Stimulated activated naive B cell treated with anti-CD40 and anti-IgM and Interleukin-4, amounts not matched to agents 10 μg/mL and 1 μg/mL and 100 μg/mL, for 72 hours (primary cell): ENCODE measurements at places on chromosomes 2 and 18.

DNA sequence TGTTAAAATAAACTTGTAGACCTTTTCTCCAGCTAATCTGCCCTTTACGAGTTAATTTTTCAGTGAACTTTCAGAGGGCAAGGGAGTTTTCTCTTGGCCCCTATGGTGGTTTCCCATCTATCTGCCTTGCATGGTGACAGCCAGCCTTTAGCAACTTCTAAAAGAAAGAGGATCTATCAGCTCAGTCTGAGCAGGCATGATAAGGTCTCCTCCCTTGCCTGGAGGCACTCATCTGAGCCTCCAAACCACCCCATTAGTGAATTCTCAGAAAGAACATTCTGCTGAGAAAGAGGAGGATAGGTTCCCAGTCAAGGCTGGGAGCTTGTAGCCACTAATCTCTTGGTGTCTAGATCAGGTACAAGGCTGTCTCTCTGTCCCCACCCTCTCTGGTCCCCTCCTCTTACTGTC lies 10.7 kb upstream of the GYPC start:
- no peak for DNase-seq

DNA sequence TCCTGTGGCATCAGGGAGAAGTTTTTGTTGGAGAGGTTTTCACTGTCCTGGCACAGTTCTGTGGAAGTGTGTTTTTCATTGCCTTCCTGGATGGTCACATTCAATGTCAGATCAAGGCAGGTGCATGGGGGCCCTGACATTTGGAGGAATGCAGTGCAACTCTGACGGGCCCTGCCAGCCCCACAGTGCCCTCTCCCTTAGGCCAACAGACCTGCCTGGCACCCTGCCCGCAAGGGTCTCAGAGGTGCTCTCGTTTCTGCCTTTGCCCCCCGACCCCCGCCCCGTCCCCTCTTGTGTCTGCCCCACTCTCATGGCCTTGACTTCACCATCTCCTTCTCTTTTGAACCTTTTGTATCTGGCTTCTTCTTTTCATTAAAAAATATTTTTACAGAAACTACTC lies 257.2 kb upstream of the HDAC4 start:
- DNase-seq: no peak

- no peak for DNase-seq
Measured at GRCh38 chr2:216109962-216110614, 940 bp downstream of the XRCC5 start.

- no peak for DNase-seq
Measured at GRCh38 chr2:42337356-42337820, 23.6 kb downstream of the COX7A2L start.

DNA sequence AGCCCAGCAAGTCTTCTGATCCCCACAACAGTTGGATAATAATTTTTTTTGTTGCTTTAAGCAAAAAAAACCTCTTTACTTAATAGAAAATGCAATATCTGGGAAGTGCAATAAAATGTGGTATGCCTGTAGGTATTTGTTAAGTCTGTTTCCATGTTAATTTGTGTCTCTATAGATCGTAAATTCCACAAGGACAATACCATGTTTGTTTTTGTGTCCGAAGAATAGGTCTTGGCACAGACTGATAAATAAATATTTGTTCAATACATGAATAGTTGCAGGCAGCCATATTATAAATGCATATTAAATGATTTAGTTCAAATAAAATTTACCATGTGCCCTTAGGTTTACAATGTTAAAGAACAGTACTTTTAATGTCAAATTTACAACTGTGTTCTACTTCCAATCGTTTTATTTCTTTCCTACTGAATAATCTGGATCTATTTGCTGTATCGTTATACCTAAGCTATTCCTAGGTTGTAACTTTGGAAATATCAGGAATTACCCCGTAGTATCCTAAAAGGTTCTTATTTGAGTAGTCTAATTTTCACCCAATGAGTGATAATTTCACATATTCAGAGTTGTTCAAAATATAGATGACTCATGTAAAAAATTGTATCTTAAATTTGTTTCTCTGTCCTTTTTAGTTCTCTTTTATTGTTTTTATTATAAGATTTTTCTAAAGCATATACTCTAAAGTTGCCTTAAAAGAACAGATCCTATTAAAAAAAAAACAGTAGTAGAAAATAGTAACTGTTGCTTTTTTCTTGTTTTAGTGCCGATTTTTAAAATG lies 151.8 kb downstream of the EHBP1 start:
- no peak for DNase-seq

DNA sequence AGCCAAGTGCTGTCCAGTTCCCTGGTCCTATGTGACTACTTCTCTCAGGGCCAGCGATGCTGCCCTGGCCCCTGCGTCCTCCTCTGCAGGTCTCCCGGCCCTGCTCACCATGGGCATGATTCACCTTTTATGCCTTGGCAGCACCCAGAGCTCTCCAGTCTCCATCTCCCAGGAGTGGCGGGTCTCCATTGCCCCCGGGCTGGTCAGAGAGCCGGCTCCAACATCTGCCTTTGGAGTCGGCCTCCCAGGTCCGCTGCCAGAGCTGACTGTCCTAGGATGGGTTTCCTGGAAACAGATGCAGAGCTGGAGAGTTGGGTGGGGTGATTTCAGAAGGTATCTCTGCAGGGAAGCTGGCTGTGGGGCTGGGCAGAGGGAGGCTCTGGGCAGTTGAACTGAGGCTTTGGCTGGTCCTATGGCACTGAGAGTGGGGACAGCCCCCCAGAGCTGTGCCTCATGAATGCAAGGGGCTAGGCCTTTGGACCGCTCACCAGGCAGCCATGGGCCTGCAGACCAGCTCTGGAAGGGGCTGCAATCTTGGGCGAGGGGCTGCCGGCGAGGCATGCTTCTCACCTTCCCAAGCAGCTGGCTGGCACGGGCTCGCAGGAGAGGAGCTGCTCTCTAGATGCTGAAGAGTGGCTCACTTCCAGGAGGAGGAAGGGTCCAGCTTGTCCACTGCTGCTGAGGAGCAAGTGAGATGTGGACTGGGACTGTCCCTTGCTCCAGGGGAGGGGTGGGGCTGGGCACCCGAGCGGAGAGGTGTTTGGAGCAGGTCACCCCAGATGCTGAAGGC lies 59.8 kb upstream of the HS6ST1 start:
- DNase-seq: no peak

GRCh38 chr2:182611009-182611408 lies 105.0 kb upstream of the DNAJC10 start:
- no peak for DNase-seq

- peak; percentile 65 for DNase-seq
Measured at GRCh38 chr18:59846814-59847490, 52.8 kb upstream of the PMAIP1 start.

DNA sequence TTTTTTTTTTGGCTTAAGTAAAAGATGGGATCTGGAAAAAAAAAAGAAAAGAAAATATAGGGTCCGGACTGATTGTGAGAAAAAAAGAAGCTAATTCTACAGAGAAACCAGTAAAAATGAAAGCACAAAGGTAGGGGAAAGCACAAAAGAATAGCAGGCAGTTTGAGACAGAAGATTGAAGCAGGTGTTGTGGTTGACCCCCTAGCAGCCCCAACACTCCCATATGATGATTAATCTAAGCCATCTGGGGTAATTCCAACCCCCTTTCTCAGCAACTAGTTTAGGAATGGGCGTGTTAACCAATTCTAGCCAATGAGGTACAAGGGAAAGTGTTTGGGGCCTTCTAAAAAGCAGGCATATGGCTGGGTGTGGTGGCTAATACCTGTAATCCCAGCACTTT lies 77.0 kb downstream of the MBD2 start:
- peak; percentile 2 for DNase-seq
